M059J (cell line): ENCODE measurements at places on chromosomes 12 and 14. TPM values are rescaled to one million over a fixed set of nuclear protein-coding genes. Genes with fewer than 3 reads are reported as not detected.

Gene MOAP1
- total RNA-seq = 9.8 and 10.9 TPM in 2 replicates

Gene AHNAK2
- 3.2 and 4.7 TPM in 2 replicates for total RNA-seq

Gene VRTN
- not detected in 2 replicates for total RNA-seq

Gene CCDC196
- total RNA-seq = not detected in 2 replicates

Gene CPSF2
- total RNA-seq = 34.9 and 38.7 TPM in 2 replicates

Gene SLC17A8
- total RNA-seq = not detected in 2 replicates

Gene SIX6
- total RNA-seq = not detected in 2 replicates

Gene CABP1
- not detected in 2 replicates for total RNA-seq

Gene HRK
- total RNA-seq = not detected in 2 replicates

Gene OASL
- 110 and 115 TPM in 2 replicates for total RNA-seq

Gene SLC2A13
- 3.1 and 3.2 TPM in 2 replicates for total RNA-seq

GRCh38 chr12:57612711-57613426 lies 1.6 kb downstream of the ARHGEF25 start:
- no peak for DNase-seq

DNA sequence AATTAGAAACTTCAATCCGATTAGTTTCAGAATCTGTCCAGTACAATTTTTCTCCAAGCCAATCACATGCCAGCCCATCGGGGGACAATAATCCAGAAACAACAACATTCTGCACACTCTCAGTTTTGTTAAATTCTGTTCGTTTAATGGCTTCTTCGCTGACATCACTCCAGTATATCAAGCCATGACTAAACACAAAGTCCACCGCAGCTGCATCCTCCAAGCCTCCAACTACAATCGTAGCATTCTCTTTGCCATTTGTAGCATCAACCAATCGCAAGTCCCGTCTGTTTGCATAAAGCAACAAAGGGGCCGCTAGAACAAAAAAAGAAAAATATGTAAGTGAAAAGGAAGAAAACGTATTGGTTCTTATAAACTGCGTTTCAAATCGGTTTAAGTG lies 22.5 kb downstream of the LRP6 start:
- no peak for DNase-seq

DNA sequence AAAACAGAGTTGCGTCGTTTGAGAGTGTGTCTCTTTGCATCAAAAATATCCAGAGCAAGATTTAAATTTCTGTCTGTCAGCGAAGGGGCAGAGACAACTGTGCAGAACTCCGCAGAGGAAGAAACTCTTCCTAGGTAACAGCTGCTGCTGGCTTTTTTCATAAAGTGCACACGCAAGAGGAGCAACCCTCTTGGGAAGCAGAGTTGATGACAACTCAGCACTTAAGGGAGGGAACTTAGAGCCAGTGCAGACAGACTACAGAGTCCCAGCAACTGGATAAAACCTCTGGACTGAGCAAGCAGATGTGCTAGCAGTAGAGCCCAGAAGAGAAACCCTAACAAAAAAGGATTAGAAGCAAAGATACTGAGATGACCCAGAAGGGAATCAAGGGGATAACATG lies 337.1 kb downstream of the PCNX1 start:
- no peak for DNase-seq

- no peak for DNase-seq
Measured at GRCh38 chr12:32273712-32274111, 125.6 kb upstream of the FGD4 start.

DNA sequence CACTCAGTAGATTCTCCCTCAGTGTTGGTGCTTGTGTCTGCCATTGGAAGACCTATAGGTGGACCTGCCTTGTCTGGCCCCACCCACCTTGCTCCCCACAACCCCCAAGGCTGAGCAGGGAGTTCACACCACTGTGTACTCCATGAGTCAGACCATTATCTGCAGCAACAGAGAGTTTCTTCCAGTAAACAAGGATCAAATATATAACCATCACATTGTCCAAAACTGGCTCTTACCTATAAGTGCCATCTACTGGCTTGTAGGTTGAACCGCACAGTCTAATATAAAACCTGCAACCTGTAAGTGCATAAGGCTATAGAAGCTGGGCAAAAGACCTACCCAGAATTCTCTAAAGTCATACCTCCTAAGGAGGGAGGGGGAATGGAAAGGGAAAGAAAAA lies 7.9 kb downstream of the TAS2R13 start:
- peak; percentile 3 for DNase-seq

DNA sequence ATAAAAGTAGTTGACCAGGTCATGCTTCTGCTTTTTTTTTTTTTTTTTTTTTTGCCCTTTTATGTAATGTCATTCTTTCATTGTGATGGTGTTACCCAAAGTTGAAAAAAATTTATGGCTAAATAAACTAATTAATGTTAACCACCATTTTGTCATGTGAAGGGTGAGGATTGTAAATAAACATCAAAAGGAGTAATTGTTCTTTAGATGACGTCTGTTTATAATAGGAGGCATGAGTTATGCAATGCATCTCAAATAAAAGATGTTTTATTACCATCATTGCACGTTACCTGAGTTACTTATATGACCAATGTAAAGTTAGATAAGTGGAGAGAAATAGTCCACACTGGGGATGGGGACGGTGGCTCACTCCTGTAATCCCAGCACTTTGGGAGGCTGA lies 349.9 kb upstream of the PDE3A start:
- DNase-seq = no peak

- peak; percentile 30 for DNase-seq
Measured at GRCh38 chr14:68405961-68406360, 386.9 kb downstream of the ZFP36L1 start.

GRCh38 chr12:53538209-53538689 lies 31.0 kb upstream of the NPFF start:
- no peak for DNase-seq

- no peak for DNase-seq
Measured at GRCh38 chr14:99203801-99204200, 68.2 kb downstream of the BCL11B start.

- DNase-seq = peak; percentile 8
Measured at GRCh38 chr12:57592551-57593165, 1.7 kb downstream of the PIP4K2C start.

- DNase-seq = no peak
Measured at GRCh38 chr12:115574826-115575225, 702.7 kb downstream of the MED13L start.

- DNase-seq = no peak
Measured at GRCh38 chr12:105590571-105590970, 260.1 kb downstream of the C12orf75 start.

DNA sequence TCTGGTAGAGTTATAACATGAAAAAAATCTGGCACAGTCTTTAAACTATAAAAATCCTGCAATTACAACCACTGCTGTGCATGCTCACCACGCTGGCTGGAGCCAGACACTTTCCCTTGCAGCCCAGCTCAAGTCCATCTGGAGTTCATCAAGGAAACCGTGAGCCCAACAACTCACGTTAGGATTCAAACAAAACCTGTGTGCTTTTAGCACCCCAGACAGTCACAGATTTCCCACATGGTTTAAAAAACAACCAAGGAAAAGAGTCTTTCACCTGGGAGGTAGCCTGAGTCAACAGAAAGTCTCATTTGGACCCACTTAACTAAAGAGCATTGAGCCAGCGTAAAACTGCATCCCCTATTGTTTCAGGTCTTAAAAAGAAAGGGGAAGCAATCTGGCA lies 4.7 kb downstream of the LRIG3 start:
- peak; percentile 66 for DNase-seq

GRCh38 chr14:80658733-80659132 lies 282.8 kb downstream of the CEP128 start:
- no peak for DNase-seq

DNA sequence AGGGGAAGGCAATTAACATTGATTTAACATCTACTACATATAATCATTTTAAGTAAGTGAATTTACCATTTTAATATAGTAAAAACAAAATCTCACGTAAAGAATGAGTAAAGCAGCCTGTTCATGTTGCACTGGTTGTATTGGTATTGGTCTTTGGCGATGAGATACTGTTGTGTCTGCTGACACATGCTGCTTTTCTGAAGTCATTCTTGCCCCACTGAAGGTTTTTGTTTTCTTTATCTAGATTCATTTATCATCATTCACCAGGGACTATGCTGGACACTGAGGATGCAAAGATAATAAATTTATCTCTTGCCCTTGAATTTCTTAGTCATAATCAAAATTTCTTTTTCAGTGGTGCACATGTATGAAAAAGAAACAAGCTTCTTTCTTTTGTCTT lies 246.2 kb upstream of the NPAS3 start:
- peak; percentile 39 for DNase-seq

- DNase-seq = no peak
Measured at GRCh38 chr12:120350576-120351350, 18.2 kb downstream of the MSI1 start.

GRCh38 chr14:77579065-77579464 lies 37.4 kb downstream of the SPTLC2 start:
- DNase-seq = no peak

DNA sequence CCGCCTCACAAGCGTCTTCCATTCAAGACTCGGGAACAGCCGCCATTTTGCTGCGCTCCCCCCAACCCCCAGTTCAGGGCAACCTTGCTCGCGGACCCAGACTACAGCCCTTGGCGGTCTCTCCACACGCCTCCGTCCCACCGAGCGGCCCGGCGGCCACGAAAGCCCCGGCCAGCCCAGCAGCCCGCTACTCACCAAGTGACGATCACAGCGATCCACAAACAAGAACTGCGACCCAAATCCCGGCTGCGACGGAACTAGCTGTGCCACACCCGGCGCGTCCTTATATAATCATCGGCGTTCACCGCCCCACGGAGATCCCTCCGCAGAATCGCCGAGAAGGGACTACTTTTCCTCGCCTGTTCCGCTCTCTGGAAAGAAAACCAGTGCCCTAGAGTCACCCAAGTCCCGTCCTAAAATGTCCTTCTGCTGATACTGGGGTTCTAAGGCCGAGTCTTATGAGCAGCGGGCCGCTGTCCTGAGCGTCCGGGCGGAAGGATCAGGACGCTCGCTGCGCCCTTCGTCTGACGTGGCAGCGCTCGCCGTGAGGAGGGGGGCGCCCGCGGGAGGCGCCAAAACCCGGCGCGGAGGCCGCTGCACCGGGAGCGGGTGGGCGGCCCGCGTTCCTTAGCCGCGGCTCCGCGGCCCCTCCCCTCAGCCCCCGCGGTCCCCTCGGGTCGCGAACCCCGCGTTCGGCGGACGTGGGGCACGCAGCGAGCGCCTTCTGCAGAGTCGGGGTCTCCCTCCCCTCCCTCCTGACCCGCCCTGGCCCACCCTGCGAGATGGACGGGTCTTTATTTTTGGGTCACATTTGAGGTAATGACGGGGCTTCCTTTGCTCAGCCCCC lies at the start of gene UBC:
TSS of gene UBC (minus strand) at position 259 of the 847 bp plus-strand sequence. CDS start 879 bp downstream, outside the sequence.
- peak; percentile 80 for DNase-seq

GRCh38 chr12:50635364-50635763 lies 128.5 kb upstream of the ATF1 start:
- DNase-seq = no peak

DNA sequence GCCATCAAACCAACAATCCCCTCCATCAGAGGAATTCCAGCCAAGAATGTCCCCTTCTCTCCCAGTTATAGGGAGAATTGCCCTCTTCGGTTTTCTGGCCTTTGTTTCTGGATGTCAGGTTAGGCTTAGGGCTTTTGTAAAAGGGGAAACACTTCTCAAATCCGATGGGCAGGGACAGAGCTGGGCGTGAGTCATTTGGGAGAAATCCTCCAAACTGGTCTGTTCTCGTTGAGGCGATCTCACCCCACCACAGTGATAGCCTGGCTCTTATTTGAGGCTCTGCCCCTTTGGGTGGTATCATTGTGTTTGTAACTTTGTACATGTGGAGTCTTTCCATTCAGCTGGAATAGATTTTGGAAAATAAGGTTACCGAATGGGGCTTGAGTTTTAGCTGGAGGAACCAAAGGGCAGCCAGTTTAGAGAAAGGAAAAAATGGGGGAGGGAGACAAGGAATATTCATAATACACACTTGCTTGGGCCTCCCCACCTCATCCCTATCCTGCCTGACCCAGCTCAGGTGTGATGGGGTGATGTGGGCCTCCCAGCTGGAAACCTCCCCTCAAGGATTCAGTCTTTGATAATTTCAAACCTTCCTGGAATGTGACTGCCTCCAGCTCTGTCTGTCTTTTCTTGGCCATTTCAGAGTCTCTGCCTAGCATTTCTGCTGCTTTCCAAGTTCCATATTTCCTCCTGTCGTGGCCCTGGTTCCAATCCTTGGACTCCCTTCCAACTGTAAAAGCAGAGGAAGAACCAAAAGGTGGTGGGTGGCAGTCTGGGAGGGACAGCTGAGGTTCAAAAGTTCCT lies 7.5 kb downstream of the HOXC4 start:
- no peak for DNase-seq

- DNase-seq = no peak
Measured at GRCh38 chr12:112169966-112170365, 44.6 kb downstream of the TRAFD1 start.

DNA sequence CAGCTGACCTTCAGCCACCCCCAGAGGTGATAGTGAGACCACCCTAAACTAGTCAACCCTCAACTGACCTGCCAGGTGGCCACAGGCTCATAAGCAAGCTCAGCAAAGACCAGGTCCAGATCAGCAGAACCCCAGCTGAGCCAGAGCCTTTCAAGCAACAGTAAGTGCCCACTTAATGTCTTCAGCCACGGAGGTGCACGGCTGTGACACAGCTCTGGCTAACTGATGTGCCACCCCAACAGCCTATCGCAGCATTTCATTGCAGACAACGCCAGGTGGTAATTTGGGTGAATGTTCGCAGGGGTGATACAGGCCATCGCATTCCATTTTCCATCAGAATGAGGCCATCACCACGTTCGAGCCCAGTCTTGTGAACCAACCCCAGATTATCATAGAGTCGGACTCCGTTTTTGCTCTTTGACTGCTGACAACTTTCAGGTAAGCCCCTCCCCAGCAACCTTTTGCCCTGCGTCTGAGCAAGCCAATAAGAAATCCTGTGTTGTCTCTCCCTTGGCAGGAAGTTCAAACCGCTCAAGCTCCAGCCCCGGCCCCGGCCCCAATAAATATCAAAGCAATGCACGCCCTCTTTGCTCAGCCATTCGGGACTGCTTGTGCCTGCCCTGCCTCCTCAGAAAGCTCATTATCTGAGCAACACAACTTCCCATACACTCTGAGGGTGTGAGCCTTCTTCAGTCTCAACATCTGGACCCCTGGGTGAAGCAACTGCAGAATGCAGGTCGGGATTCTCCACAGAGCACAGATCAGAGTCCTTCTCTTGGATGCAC lies 44.4 kb downstream of the JAG2 start:
- no peak for DNase-seq
